ENCODE measurements at places on chromosomes 12 and 14.
A peak's percentile ranks its signal among the peaks of the same experiment; 100 is the strongest.

DNA sequence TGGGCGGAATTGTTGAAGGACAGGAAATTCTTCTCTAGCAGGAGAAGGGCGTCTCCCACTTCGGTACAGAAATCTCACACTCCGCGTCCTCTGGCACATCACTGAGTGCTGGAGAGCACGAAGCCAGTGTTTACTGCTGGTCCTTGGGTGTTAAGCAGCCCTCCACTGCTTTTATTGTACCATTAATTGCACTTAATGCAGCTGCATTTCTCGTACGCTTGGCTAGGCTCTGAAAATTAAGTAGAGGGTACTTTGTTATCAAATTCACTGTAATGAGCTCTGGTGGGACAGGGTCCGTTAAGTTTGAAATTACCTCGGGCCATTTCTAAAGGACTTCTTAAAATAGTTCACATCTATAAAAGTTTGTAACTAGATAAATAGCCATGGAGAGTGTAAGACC, 411.2 kb downstream of the NPAS3 start:
- DNase-seq: no peak

DNA sequence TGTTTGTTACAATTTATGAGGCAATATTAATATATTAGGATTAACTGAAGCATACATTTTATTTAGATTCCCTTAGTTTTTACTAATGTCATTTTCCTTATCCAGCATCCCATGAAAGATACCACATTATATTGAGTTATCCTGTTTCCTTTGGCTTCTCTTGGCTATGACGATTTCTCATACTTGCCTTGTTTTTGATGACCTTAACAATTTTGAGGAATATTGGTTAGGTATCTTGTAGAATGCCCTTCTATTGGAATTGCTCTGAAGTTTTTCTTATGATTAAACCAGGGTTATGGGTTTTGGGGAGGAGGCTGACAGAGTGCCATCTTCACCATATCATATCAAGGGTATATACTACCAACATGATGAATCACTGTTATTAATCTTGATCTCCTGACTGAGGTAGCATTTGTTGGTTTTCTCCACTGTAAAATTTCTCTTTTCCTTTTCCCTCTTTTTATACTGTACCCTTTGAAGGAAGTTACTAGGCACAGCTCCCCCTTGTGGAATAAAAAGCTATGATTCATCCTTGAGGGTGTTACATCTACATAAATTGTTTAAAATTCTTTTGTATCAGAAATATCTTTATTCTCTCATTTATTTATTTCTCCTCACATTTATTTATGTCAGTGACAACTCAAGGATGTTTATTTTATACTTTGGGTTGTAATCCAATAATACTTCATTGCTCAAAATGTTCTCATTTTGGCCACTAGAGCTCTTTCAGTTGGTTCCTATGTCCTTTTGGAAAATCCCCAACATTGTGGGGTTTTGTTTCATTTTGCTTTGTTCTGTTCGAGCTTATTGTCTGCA, 239.0 kb downstream of the SLC16A7 start:
- peak; percentile 11 for DNase-seq

DNA sequence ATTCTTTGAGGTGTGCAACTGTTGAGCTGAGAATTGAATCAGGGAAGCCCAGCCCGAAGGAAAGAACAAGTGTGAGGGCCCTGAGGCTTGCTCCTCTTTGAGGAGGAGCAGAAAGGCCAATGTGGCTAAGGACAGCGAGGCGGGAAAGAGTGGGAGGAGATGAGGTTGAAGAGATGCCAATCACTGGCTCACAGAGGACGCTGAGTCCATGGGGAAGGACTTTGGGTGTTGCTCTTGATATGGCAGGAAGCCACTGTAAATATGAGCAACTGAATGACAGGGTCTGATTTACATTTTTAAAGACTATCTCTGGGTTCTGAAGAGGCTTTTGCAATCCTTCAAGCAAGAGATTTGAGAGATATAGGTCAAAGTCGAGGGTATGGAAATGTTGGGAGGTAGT, 3.3 kb upstream of the APPL2 start:
- DNase-seq: no peak

- DNase-seq: no peak
Observed at GRCh38 chr12:98678946-98679610, 34.0 kb downstream of the APAF1 start.

GRCh38 chr12:127083008-127083949, 1183.7 kb upstream of the TMEM132C start:
- peak; percentile 52 for DNase-seq

- peak; percentile 55 for DNase-seq
Observed at GRCh38 chr12:25155022-25155576, 39.9 kb downstream of the DNAI7 start.

DNA sequence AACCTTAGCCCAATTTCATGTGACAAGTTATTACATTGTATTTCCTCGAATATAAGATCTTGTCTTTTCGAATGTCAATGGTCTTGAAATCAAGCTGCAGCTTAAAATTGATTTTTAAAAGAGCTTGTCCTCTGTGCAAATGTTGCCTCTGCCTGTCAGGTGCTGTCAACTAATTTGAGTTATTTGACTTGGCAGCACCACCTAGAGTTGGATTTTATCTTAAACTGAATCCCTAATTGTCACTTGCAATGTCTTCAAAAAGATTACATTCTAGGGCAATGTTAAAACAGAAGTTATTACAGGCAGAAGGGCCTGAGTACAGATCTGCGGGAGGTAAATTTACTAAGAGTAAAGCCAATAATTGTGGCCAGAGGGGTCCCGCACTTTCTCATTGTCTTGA, 26.2 kb upstream of the TUNAR start:
- DNase-seq: no peak
